Nucleus accumbens (tissue), 56 donors: ENCODE measurements at places on chromosomes 2 and 18.
A peak's percentile ranks its signal among the peaks of the same experiment; 100 is the strongest.

GRCh38 chr2:161046876-161047275 lies 113.4 kb upstream of the TANK start:
- no peak for DNase-seq

DNA sequence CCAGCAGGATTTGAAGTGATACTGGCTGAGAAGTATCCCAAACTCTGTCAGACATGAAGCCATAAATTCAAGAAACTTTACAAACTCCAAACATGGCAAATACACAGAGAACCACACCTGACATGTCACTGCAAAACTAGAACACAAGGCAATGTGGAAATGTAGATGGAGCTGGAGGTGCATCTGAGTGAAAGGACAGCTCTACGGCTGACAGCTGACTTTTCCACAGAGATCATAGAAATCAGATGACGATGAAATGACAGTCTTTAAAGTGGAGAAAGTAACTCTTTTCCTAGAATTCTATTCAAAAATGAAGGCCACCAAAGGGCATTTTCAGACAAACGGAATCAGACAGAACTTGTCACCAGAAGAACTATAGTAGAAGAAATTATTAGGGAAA lies 97.5 kb downstream of the LDLRAD4 start:
- DNase-seq: no peak

GRCh38 chr2:228731517-228731916 lies 539.6 kb downstream of the PID1 start:
- no peak for DNase-seq

DNA sequence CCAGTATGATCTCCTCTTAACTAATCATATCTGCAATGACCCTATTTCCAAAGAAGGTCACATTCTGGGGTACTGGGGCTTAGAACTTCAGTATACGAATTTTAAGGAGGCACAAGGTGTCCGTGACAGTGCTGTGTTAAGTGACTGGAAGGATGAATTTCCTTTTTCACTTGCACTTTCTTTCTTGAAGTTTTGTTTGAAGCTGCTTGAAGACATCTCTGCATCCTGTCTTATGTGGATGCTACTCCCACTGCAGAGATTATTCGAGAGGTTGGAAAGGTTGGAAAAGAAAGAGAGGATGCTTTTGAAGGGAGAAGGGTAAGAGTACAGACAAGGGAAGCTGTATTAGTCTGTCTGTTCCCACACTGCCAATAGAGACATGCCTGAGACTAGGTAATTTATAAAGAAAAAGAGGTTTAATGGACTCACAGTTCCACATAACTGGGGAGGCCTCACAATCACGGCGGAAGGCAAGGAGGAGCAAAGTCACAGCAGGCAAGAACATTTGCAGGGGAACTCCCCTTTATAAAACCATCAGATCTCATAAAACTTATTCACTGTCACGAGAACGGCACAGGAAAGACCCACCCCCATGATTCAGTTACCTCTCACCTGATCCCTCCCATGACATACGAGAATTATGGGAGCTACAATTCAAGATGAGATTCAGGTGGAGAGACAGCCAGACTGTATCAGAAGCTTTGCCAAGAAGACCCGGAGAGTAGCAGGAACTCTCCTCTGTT lies 3.6 kb upstream of the RNF144A start:
- DNase-seq: no peak

- DNase-seq: peak; percentile 57
Observed at GRCh38 chr2:205763708-205764211, 81.5 kb downstream of the NRP2 start.

DNA sequence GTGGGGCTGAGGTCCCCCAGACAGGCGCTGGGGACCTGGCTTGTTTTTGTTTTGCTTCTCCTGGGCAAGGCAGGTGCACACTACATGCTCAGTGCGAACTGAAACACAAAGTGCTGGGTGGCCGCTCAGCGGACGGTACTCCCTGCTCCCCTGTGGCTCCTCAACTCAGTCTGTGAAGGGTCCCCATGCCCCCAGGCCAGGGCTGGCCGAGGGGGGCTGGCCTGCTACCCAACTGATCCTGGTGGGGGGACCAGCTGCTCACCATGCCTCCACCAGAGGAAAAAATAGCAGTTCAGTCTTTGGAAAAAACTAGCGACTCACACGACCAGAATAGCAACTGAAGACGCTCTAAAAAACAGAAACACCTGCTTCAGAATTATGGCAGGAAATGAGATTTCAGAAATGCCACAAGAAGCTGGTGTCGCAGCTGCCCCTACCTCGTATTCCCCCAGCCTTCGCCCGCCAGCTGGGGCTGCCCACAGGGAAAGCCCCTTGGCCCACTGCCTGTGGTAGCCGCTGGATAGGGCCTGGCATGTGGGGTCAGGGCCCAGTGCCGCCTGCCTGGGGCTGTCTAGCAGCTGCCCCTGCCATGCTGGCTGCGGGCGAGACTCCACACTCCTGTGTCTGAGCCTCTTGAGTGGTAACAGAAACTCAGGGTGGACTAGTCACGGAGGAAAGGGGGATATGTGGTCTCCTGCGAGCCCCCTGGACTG lies 43.7 kb downstream of the MEX3C start:
- no peak for DNase-seq

- DNase-seq: no peak
Observed at GRCh38 chr2:63796366-63796765, 45.3 kb upstream of the UGP2 start.

DNA sequence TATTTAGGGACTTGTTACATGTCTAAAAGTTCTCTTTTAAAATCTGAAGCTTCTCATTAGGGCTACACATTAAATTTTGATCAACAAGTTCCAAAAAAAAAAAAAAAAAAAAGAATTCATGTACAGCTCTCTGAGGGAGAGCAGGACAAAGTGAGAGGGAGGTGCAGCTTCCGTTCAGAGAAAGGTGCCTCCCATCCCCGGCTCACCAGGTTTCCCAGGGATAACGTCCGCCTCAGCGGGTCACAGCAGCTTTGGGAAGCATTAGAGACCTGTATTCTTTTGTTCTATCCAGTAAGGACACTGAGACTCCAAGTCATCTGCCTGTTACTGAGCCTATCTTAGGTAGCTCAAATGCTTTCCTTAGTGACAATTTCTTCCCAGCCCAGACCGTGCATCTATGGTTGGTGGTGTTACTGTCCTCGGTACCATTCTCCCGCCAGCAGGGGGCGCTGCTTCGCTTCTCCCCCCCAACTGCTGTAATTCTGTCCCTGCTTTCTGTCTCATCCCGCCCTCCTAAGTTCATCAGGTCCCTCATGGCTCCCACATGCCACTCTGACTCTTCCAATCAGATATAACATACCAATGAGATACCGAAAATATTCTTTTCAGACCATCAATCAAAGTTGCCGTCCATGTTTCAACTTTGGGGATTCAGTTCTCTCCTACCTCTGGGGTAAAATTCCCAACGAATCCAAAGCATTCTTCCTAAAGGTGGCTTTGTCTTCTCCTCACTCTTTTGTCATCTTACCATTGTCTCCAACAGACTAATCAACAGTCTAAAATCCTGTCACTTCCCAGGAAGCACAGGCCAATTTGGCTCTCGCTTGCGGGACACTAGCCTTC lies 466.5 kb downstream of the METTL4 start:
- peak; percentile 4 for DNase-seq

GRCh38 chr2:124145982-124146381 lies 120.9 kb downstream of the CNTNAP5 start:
- DNase-seq: no peak

DNA sequence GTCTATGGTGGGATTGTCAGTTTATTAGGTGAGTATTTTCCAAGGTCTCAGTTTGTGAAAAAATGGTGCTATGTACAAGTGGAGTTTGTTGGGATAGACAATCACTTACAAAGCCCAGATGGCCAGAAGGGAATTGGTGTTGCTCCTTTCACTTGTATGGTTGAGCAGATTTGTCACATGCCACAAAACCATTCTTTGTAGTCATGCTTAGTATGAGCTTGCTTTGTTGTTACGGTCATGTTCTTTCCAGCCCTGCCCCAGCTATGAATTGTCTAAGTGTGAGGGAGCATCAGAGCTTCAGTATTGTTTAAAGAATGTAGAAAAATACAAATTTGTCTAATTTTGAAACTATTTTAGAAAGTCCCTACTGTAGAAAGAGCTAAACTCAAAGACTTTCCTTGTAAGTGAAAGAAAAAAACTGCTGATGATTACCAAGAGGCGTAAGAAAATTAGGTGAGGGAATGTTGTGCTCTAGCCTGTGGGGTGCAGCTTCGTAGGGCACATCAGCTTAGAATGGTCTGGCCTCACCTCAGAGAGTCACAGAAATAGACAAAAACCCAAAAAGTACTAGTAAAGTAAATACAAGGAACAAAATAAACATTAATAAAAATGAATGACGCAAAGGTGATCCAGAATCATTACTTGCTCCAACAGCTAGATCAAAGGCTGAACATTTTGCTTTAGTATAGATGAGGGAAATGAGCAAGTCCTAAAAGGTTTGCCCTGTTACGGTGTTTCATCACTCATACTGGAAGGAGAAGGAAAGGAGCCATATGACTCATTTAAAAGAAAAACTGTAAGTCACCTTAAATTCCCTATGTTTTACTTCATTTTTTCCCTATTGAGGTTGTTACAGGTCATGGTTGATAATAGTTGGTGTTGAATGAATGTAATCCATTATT lies 9.2 kb downstream of the TGIF1 start:
- no peak for DNase-seq
